NCI-H2107 (cell line): ENCODE measurements at places on chromosomes 13 and 19.

GRCh38 chr13:39811051-39811450, 155.6 kb downstream of the COG6 start:
- no peak for DNase-seq

- no peak for DNase-seq
Measured at GRCh38 chr13:53200075-53200474, 171.5 kb downstream of the OLFM4 start.

DNA sequence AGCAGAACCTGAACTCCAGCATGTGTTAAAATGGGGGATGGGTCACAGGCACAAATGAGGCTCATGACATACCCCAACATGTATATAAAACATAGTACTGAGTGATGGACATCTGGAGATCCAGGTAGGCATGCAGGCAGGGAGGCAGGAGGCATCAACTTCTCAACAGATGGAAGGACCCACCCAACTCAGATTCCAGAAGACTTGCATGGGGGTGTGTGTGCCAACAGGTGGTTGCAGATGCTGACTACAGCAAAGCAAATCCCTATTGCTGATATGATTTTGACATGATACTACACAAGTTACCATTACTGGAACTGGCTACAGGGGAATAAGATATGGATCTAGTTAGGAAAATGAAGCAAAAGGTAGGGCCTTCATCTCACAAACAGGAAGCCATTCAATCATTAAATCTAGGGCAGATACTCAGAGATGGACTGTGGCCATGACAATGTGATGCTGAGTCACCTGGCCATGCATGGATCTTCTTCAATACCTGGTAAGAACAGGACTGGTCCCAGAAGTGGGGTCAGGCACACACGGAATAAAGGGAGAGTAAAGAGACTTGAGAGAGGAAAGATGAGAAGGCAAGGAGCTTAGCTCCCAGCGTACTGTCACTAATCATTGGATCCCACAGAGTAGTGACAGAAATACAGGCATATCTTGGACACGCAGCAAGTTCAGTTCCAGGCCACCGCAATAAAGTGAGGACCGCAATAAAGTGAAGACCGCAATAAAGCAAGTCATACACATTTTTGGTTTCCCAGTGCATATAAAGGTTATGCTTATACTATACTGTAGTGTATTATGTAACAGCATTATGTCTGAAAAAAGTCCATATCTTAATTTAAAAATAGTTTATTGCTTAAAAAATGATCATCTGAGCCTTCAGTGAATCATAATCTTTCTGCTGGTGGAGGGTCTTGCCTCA, 91.3 kb downstream of the USP12 start:
- DNase-seq = no peak

GRCh38 chr19:5989388-5990074, 11.6 kb upstream of the RANBP3 start:
- no peak for DNase-seq

DNA sequence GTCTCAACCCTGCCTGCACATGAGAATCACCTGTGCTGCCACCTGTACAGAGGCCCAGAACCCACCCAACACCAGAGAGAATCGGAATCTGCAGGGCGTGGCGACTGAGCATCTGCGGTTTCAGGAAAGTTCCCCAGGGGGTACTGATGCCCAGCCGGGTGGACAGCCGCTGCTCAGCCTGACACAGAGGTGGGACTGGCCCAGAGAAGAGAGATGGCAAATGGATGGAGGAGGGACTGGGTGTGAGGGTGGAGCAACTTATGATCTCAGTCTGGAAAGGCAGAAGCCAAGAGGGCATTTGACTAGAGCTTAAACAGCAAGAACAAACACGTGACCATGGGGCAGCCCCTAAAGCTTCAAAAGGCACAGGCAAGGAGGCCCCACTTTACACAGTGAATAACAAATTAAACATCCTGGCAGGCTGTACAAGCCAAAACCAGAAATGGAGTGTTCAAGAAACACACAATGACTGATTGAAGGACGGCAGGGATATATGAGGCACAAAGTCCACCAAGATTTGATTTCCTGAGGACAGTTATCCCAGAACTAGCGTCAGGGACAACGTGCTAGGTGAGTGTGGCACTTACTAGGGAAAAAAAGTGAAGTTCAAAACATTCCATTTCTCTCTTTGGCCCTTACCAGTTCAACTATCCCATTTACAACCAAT, 3.1 kb downstream of the RANBP3 start:
- no peak for DNase-seq

- no peak for DNase-seq
Measured at GRCh38 chr13:112722433-112723263, 32.8 kb downstream of the ATP11A start.

GRCh38 chr13:114067381-114067885, 65.0 kb downstream of the RASA3 start:
- DNase-seq = no peak

GRCh38 chr13:41299316-41300094, 11.6 kb upstream of the NAA16 start:
- no peak for DNase-seq

GRCh38 chr13:92346046-92346445, 880.6 kb upstream of the GPC6 start:
- no peak for DNase-seq

- no peak for DNase-seq
Measured at GRCh38 chr13:90154311-90154960, 1193.1 kb upstream of the MIR17HG start.

GRCh38 chr19:35592226-35592625, 6.3 kb downstream of the PMIS2 start:
- no peak for DNase-seq

DNA sequence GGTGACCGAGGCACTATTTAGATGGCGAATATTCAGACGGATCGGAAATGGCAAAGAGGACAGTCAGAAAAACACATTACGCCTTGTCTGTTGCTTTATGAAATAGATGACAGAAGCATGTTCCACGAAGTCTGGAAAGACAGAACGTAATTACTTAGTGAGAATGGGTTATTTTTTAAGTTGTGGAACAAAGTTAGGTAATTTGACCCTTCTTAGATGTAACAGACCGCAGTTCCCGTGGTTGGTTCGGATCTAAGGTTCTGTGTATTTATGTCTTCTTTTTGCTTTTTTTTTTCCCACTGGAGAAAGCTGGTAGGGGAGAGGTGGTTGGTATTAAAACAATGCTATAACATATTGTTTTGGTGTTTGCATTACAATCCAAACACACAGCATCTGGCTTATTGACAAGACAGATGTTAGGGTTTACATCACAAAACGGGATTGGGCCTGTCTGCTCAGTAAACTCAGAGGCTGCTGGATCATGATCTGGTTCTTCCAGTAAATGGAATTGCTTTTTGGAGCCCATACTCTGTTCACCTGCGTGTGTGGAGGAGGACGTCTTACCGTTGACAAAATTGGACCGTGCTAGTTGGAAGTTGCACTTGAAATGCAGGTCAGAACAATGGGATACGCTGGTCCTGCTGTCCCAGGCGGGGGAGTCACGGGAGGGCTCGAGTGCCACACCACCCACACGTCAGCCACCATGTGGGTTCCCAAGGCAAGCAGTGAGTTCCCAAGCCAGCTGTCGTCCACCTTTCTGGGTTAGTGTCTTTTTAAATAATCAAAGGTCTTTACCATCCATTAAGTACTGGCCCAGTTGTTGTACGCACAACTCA, 13.8 kb downstream of the ATP11A start:
- no peak for DNase-seq

- DNase-seq = no peak
Measured at GRCh38 chr19:42281146-42281826, 12.2 kb downstream of the CIC start.

- DNase-seq = no peak
Measured at GRCh38 chr19:10104665-10105508, 1.3 kb upstream of the PPAN start.

DNA sequence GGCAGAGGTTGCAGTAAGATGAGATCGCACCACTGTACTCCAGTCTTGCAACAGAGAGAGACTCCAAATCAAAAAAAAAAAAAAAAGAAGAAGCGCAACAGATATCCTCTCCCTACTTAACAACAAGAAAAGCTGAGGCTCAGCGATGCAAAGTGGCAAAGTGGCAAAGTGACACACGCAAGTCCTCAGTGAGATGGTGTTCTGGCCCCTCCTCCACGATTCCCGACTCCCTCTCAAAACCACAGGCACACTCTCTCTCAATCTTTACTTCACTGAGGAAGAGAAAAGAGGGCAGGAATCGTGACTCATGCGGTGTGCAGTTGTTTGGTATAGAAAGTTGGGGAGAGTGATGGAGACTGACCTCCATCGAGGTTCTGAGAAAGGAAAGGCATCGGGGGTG, 12.6 kb downstream of the FFAR2 start:
- no peak for DNase-seq

DNA sequence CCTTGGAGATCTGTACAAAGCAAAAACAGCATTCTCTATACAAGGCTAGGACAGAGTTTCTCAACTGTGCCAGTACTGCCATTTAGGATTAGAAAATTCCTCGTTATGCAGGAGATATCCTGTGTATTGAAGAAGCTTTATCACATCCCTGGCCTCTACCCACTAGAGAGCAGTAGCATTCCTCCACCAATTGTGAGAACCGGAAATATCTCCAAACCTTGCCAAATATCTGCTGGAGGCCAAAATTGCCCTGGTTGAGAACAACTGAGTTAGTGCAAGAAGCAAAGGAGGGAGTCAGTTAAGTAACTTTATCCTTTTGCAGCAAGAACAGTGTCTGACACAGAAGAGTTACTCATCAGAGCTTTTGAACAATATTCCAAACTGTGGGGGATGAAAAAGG, 16.2 kb upstream of the FREM2 start:
- no peak for DNase-seq

GRCh38 chr19:48543121-48543710, 8.8 kb upstream of the SULT2B1 start:
- DNase-seq = no peak

GRCh38 chr19:33689868-33690267, 68.1 kb downstream of the CHST8 start:
- DNase-seq = no peak

GRCh38 chr19:19192910-19193423, 909 bp downstream of the RFXANK start:
- DNase-seq = no peak

DNA sequence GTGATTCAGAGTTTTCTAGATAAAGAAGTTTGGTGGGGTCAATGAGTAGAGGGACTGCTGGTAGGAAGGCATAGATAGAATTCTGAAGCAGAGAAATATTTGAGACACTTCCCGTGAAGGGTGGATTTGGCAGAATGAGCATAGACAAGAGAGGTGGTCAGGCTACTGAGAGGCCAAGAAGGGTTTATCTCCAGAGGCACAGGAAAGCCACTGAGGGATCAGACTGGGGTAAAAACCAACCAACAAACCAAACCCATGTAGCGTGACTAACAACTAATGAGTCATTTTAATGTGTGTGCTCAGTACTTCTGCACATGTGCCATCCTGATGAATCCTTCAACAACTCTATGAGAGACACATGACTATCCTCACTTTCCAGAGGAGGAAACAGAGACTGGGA, 60.0 kb upstream of the SERP2 start:
- DNase-seq = no peak

DNA sequence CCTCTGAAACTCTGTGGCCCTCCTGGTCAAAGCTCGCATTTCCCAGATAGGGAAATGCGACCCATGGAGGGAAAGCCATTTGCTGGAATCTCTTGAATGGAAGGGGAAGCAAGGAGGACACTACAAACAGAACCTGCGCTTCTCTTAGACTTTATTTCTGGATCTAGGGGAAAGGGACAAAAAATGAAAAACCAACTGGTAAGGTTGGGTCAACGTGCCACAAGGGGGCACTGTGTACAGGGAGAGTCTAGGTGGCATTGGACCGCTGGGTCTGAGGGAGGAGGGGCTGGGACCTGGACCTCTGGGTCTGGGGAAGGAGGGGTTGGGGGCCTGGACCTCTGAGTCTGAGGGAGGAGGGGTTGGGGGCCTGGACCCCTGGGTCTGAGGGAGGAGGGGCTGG, 5.0 kb downstream of the KLK4 start:
- DNase-seq = no peak

DNA sequence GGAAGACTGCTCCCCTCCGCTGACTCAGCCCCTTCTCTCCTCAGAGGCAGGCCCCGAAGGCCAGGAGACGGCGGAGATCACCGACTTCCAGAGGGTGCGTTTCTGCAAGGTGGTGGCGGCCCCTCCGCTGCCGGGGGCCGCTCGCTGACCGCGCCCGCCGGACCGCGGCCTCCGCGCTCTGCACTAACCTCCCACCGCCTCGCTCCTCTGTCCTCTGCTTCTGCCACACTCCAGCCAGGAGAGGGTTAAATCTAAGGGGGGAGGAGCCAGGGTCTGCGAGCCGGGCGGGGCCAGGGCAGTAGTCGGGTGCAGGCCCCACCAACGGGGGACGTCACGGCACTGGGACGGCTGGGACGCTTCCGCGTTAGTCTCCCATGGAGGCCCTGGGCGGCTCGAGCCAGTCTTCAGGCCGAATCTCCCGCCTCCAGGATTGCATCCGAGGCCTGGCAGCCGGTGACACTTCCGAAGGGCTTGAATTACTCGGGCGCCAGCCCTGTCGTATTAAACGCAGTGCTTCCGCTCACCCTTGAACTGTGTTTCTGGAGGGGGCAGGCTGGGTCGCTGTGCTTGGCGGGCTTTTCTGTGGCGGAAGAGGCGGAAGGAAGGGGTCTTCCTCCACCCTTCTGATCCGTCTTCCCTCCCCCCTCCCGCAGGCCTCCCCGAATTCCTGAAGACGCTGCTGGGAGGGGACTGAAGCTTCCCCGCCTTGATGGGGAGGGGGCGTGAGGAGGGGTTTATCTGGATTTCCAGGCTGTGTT, 1.2 kb upstream of the INAFM1 start:
- DNase-seq = peak; percentile 55

- no peak for DNase-seq
Measured at GRCh38 chr19:21698215-21698614, 69.2 kb downstream of the ZNF100 start.

GRCh38 chr13:95296326-95296925, 4.8 kb downstream of the ABCC4 start:
- no peak for DNase-seq

DNA sequence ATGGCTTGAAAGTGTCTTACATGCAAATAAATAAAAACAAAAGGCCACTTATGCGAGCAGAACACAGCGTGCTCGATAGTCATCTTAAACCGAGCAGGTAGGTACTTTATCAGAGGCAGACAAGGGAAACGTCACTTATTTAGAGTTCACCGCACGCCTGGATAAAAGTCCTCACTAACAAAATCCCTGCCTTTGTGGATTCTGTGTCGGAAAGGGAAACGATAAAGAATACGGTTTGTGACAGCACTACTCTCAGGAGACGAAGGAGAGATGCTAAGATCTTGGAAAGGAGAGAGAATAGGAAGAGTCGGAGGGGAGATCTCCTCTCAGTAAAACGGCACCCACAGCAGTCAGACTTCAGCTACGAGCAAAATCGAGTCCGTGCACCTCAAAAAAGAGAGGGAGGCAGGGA, 581 bp downstream of the RCBTB1 start:
- DNase-seq = no peak

- DNase-seq = no peak
Measured at GRCh38 chr19:42494321-42494720, 34.0 kb downstream of the CEACAM1 start.

DNA sequence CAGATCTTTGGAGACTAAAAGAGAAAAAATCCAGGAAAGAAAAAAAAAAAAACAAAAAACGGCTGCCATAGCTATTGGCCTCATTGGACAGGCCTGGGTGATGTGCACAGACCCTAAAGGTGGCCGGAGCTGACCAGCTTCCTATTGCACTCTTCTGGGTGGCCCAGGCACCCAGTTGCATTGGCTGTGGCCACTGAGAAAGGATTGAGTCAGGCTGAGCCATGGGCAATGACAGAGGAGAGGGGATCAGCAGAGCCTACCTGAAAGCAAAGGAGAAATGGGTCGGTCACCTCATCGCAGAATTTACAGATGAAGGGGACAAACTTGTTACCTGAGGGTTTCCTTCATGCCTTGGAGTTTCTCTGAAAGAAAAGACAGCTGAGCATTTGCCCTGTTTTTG, 17.3 kb downstream of the HMGB1 start:
- DNase-seq = no peak
